ENCODE measurements at places on chromosomes 3 and 15.

GRCh38 chr15:29434280-29434679 is 164.7 kb upstream of the NSMCE3 start:
- DNase-seq = no peak

DNA sequence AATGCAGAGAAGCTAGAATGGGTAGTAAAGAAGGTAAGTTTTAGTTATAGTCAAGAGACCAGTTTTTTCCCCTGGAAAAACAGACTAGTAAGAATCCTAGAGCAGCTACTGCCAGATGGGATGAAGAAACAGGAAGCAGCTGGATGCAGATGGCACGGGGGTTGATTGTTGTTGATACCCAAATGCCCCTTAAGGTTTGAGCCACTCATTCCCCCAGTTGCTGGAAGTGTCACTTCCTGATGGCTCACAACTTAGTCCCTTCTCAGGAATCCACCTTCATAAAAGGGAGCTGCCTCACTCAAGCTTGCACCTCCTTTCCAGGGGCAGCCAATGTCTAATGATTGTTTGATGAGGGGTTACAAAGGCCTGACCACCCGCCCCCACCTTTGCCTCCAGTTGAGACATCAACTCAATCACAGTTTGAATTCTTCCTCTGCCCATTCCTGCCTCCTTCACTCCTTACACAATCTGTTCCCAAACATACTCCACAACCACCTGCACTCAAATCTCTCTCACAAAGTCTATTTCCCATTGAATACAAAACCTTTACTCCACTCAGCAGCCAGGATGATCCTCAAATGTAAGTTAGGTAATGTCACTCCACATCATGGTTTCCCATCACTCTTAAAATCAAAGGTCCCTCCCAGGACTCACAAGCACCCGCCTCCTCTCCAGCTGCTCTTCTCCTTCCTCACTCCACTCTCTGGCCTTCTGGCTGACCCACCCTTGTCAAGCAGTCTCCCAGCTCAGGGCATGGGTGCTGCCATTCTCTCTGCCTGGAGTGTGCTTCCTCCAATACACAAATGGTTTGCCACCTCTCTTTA is 450.1 kb upstream of the THBS1 start:
- DNase-seq = no peak

DNA sequence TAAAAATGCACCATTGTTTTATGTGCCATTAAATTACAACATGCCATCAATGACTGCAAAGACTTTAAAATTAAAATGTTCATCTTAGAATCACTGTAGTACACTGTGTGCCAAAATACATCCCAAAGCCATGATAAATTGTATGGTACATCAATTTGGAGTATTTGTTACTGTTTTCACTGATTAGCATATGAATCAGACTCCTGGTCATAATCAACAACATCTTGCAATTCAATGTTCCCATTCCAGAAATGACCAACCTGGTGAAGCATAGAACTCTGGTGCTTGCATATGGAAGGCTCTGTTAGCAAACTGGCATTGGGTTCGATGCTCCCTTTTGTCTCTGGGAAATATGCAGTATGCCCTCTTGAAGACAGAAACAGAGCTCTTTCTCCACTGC is 22.5 kb downstream of the LYSMD2 start:
- DNase-seq = no peak

DNA sequence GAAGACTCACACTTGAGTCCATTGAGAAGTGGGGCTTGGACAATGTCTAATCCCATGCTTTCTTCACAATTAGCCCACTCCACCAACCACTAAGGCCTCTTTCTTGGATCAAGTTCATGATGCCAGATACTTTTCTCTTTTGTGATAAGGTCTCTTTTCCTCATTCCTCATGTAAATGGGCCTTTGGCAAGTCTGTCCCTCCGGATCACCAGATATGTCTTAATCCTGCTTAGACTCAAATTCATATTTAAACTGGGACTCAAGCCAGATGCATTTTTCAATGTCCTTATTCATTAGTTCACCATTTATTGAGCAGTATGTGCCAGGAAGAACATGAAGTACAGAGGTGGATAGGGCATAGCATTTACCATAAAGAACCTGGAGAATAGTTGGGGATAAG is 671.1 kb downstream of the TBL1XR1 start:
- DNase-seq = no peak

GRCh38 chr3:97291901-97292300 is 472.7 kb upstream of the ARL6 start:
- no peak for DNase-seq

DNA sequence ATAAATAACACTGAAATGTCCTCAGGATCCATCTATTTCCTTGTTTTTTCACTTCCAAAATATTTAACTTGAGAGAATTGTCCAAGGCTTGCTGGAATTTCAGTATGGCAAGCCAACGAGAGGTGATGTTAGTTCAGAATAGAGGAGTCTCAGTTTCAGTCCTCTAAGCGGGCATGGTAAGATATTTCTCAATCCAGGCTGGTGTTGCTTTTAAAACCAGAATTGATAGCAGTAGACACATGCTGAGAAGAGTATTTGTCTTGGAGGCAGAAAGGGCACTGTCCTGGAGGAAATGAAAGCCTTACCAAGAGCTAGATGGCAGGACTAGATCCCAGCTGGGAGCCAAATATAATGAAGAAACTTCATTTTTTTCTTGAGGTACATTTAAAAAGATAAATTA is 23.1 kb downstream of the PHLDB2 start:
- no peak for DNase-seq

DNA sequence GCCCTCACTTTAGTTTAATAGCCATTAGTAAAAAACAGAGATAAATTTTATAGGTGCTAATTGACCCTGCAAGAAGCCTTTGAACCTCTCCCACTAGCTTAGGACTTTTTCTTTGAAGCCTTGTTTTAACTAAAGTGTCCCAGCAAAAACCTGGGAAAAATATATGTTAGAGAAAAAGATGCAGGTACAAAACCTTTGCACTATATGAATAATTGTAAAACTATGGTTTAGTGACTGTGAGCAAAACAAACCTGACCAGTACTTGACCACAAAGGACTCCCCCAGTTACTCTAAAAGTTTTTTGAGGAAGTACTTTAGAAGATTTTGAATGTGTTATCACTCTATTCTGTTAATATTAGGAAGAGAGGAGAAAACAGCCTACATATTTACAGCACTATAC is 123.3 kb upstream of the TP63 start:
- DNase-seq = no peak

All from activated T-helper 1 cell treated with anti-CD3 and anti-CD28 coated beads, Interleukin-2, amount 50 U/mL, for 16 hours (primary cell).